ENCODE measurements at places on chromosomes 11 and 22. TPM values are rescaled to one million over a fixed set of nuclear protein-coding genes. Genes with fewer than 3 reads are reported as not detected.

Gene APOBEC3F
- total RNA-seq, result 3.2 TPM

Gene TNKS1BP1
- total RNA-seq, result 42.2 TPM

Gene SCUBE2
- 21.4 TPM for total RNA-seq

Gene MPEG1
- total RNA-seq, result 15.8 TPM

Gene DRD4
- 0.72 TPM for total RNA-seq

Gene HSPB2
- 3.0 TPM for total RNA-seq

DNA sequence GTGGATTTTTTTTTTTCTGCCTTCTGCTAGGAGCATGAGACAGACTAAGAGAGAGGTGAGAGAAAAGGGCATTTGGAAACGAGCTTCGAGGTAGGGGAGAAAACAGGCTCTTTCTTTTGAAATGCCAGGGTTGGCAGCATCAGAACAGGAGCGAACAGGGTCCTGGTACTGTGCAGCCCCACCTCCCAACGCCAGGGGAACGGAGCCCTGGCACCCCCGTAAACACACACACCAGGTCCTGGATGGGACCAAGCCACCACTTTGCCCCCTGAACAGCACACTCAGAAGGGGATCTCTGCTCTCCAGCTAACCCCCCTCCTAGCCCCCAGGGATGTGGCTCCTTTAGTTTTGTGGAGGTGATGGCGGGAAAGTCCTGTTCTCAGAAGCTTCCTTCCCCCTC lies 127.1 kb downstream of the CTTN start:
- H3K27ac ChIP-seq, result no peak overlapping the region
- H3K4me1 ChIP-seq, result peaks cover 79% of the 10 kb centered on the region
- DNase-seq, result no peak
- no peak overlapping the region for H3K4me3 ChIP-seq
- H3K27me3 ChIP-seq, result no peaks in the 10 kb centered on the region

DNA sequence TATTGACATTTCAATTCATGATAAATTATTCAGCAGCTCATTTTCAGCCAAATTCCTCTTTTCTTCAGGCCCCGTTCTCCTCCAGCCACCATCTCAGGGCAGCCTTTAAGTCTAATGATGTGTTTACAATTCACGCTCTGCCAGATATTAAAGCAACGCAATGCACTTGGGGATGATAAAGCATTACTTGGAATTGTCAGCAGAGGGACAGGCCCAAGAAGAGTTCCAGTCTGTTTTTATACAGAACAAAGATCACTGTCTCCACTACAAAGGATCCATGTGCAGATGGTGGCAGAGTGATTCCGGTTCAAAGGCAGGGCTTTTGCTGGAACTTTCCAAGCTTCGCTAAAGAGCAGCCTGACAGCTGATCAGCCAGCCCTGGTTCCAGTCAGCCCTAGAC lies 13.6 kb upstream of the GALNT18 start:
- no peaks in the 10 kb centered on the region for H3K36me3 ChIP-seq
- H3K4me3 ChIP-seq, result no peak overlapping the region
- no peak for DNase-seq
- H3K27me3 ChIP-seq, result no peaks in the 10 kb centered on the region
- no peaks in the 10 kb centered on the region for H3K4me1 ChIP-seq

DNA sequence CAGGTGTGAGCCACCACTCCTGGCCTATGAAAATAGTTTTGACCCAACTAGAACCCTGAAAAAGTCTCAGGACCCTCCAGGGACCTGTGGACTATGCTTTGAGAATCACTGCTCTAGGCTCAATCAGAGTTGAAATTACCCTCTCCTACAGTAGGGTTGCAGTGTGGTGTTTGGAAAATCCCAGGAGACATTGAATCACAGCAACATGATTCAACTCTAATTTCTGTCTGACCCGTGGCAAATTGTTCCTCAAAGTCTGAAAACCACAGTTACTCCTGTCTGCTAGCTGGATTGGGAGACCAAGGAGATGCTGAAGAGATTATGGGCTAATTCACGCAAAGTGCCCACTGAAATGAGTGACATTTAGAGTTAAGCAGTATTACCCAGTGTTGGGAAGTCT lies 5.4 kb upstream of the MTMR3 start:
- no peaks in the 10 kb centered on the region for H3K27me3 ChIP-seq
- H3K36me3 ChIP-seq, result no peaks in the 10 kb centered on the region
- H3K27ac ChIP-seq, result no peak overlapping the region
- DNase-seq, result no peak
- peaks cover 1% of the 10 kb centered on the region for H3K4me1 ChIP-seq

DNA sequence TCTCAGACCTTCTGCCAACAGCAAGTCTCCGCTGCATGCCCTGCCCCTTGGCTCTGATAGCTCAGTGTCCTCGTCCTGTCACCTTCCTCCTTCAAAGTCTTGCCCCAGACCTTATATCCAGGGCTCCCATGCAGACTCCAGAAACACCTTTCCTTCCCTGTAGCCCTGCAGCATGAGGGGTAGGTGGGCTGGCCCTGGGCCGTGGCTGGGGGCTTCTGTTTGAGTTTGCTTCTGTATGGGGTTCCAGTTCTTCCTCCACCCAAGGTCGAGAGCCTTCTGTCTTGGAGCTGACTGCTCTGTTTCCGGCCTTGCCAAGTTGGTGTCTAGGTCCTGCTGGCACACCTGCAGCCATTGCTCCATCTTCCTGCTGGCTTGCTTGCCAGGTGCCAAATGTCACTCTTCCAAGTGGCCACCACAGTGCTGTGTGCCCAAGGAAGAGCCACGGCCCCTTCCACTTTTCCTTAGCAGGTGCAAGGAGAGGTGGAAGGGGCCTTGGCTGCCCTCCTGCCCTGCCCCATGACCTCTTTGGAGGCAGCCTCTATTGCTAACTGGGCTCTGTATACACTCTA lies 74.8 kb upstream of the NECTIN1 start:
- no peaks in the 10 kb centered on the region for H3K36me3 ChIP-seq
- H3K4me3 ChIP-seq, result no peak overlapping the region
- H3K27me3 ChIP-seq, result no peaks in the 10 kb centered on the region
- peaks cover 10% of the 10 kb centered on the region for H3K4me1 ChIP-seq
- DNase-seq, result no peak

DNA sequence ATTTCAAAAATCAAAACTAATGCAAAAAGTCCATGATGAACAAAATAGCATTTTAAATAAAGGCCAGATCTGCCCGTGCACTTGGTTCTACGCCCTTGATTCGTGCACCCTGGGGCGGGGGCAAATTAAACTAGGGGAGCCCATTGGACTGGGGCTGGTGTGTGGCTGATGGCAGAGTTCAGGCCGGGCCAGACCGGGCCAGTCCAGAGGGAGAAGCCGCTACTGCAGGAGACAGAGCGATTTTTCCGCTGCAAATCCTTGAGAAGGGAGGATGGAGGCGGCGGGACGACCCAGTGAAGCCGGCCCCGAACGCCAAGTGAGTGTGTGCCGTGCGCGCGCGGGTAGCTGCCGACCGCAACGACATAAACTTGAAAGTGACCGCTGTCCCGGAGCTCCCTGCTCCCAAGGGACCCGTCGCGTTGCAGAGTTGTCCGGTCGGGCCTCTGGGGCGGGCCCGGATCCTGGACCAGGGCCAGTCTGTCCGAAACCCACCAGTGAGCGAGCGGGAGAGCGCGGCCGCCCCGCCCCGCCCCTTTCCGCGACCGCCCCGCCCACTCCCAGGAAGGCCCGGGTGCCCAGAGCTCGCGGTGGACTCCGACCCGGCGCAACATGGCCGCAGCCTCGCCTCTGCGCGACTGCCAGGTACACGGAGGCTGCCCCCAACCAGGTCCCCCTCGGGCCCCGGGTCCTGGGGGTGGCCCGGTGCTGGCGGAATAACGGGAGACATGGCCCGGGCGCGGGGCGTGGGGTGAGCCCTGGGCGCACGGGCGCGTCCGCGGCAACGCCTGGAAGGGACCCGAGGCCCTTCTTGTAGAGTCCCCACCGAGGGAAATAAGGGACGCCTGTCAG lies at the start of gene TTC38:
TTC38 (plus strand) TSS at position 578 of the 849 bp plus-strand sequence; CDS start at position 610, 32 bp downstream.
- peaks cover 25% of the 10 kb centered on the region for H3K4me1 ChIP-seq
- peaks cover 6% of the 10 kb centered on the region for H3K27me3 ChIP-seq
- DNase-seq, result peak; percentile 77
- peak within 1 kb of the TSS; percentile 78 for H3K27ac ChIP-seq
- H3K4me3 ChIP-seq, result peak within 1 kb of the TSS; percentile 71

DNA sequence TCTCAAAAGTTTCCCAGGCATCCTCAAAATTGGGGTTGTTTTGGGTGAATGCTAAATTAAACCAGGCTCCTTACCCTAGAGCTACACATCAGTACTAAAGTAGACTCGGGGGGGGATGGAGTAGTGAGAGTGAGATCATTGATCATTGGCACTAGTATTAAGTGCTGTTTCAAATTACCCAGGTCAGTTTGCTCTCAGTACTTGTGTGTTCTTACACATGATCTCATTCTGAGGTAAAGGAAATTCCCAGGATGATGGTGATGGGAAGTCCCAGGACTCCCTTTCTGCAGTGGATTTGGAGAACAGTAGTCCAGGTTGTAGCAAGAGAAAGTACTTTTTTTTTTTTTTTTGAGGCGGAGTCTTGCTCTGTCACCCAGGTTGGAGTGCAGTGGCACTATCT lies 12.5 kb downstream of the RBM4 start:
- H3K4me1 ChIP-seq, result no peaks in the 10 kb centered on the region
- no peak overlapping the region for H3K27ac ChIP-seq
- DNase-seq, result no peak
- H3K36me3 ChIP-seq, result peaks cover 69% of the 10 kb centered on the region
- H3K27me3 ChIP-seq, result no peaks in the 10 kb centered on the region
- H3K4me3 ChIP-seq, result no peak overlapping the region

- no peak overlapping the region for H3K27ac ChIP-seq
- DNase-seq, result no peak
- H3K36me3 ChIP-seq, result no peaks in the 10 kb centered on the region
- H3K4me1 ChIP-seq, result no peaks in the 10 kb centered on the region
- H3K4me3 ChIP-seq, result no peak overlapping the region
Measured at GRCh38 chr11:113667801-113668200, 38.3 kb downstream of the TMPRSS5 start.

DNA sequence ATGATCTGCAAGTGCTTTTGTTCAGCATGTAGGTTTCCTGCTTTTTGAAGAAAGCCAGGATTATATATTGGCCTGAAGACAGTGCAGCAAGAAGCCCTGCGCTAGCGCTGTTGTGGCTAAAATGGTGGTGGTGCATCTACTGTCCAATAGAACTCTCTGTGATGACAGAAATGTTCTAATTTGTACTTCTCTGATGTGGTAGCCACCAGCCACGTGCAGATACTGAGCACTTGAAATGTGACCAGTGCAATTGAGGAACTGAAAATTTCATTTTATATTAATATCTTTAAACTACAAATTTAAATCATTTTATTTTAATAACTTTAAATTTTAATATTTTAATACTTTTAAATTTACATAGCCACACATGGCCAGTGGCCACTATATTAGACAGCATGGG lies 73.0 kb upstream of the PAX6 start:
- H3K27ac ChIP-seq, result no peak overlapping the region
- H3K4me1 ChIP-seq, result peaks cover 8% of the 10 kb centered on the region
- H3K27me3 ChIP-seq, result no peaks in the 10 kb centered on the region
- DNase-seq, result no peak
- no peaks in the 10 kb centered on the region for H3K36me3 ChIP-seq

DNA sequence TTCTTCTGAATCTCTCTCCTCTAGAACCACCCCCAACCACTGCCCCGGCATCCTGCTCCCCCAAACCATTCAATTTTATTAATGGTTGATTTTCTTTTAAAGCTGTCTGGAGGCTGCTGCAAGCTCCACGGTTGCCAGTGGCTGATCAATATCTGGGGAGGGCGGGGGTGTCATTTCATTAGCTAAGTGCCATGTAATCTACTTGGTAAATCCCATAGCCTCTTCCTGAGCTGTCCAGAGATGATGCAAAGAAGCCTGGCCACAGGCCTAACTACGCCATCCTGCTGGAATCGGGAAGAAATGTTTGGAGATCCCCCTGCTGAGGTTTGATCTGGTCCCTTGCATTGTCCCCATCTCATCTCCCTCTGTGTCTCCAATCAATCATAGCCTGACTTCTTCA lies 440.1 kb downstream of the MIAT start:
- DNase-seq, result peak; percentile 39
- no peak overlapping the region for H3K27ac ChIP-seq
- peaks cover 18% of the 10 kb centered on the region for H3K4me1 ChIP-seq
- H3K27me3 ChIP-seq, result peaks cover 8% of the 10 kb centered on the region

DNA sequence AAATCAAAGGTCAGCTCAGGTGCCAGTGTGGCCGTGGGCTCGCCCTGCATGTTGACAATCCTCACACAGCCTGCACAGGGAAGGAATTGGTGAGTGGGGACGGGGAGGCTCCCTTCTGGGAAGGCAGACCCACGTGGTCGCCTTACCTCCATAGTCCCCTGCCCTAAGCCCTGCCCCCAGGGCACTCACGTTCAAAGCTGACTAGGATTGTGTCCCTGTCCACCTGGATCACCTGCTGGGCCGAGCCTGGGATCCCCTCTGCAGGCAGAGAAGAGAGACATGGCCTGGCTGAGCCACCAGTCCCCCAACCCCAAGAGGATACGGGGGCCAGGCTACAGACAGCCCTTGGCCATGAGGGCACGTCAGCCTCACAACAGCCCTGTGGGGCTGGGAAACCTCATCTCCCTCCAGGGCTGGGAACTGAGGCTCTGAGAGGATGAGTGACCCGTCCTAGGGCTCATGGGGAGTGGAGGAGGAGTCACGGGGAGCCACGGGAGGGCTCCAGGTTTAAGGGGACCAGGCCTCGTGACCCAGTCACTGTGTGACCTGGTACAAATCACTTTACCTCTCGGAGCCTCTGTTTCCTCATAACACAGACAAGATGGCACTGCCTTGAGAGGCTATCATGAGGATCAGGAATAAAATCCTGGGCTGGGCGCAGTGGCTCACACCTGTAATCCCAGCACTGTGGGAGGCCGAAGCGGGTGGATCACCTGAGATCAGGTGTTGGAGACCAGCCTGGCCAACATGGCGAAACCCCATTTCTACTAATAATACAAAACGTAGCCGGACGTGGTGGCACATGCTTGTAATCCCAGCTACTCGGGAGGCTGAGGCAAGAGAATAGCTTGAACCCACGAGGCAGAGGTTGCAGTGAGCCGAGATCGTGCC lies 12.1 kb upstream of the SF1 start:
- H3K27me3 ChIP-seq, result no peaks in the 10 kb centered on the region
- no peak overlapping the region for H3K27ac ChIP-seq
- peaks cover 59% of the 10 kb centered on the region for H3K36me3 ChIP-seq
- H3K4me1 ChIP-seq, result peaks cover 7% of the 10 kb centered on the region

DNA sequence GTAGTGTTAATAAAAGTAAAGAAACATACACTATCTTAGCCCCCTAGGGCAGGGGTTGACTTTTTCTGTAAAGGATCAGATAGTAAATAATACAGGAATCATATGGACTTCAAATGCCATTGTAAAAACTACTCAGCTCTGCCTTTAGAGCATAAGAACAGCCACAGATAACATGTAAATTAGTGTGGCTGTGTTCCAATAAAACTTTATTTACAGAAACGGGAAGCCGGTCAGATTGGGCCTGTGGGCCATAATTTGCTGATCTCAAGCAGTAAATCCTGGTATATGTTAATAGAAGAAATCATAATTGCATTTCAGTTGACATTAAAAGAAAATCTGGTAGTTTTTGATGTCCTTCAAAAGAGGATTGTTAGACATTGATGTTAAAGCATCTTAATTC lies 76.5 kb downstream of the ZC3H12C start:
- peaks cover 6% of the 10 kb centered on the region for H3K36me3 ChIP-seq
- no peaks in the 10 kb centered on the region for H3K27me3 ChIP-seq
- no peak overlapping the region for H3K27ac ChIP-seq
- no peak for DNase-seq
- H3K4me1 ChIP-seq, result peaks cover under 1% of the 10 kb centered on the region

- no peak overlapping the region for H3K27ac ChIP-seq
- DNase-seq, result no peak
- H3K27me3 ChIP-seq, result no peaks in the 10 kb centered on the region
Measured at GRCh38 chr11:85977751-85978160, 91.1 kb downstream of the PICALM start.

GRCh38 chr11:133941546-133941945 lies 15.2 kb downstream of the IGSF9B start:
- no peak overlapping the region for H3K4me3 ChIP-seq
- H3K36me3 ChIP-seq, result peaks cover 78% of the 10 kb centered on the region
- no peak overlapping the region for H3K27ac ChIP-seq
- no peak for DNase-seq
- H3K27me3 ChIP-seq, result no peaks in the 10 kb centered on the region

Measured in spinal cord (tissue), 10 donors.